CD4-positive, alpha-beta T cell treated with Interferon gamma for 1 hour (primary cell): ENCODE measurements at places on chromosomes 12 and 14.

DNA sequence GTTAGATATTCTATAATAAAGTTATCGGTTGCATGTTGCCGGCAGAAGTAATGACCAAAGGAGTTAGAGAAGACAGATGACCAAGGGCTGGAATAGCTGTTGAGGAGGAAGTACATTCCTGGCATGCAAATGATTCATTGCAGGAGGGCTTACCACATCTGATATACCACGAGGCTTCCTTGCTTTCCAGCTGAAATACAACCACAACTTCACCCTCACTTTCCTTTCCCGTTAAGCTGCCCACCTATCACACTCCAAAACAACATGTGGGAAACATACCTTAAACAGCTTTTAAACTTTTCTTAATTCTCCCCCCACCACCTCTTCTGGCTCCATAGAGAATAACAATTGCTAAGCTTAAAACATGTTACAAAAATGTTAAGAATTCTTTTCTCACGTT is 594.1 kb downstream of the NRXN3 start:
- no peak for DNase-seq

- DNase-seq: no peak
These were observed 91.0 kb downstream of the GRIP1 start for GRCh38 chr12:66587912-66588311.

GRCh38 chr14:71372411-71372838 is 465.2 kb downstream of the PCNX1 start:
- no peak for DNase-seq

- DNase-seq: no peak
These were observed 232.9 kb upstream of the CRY1 start for GRCh38 chr12:107326237-107326636.

DNA sequence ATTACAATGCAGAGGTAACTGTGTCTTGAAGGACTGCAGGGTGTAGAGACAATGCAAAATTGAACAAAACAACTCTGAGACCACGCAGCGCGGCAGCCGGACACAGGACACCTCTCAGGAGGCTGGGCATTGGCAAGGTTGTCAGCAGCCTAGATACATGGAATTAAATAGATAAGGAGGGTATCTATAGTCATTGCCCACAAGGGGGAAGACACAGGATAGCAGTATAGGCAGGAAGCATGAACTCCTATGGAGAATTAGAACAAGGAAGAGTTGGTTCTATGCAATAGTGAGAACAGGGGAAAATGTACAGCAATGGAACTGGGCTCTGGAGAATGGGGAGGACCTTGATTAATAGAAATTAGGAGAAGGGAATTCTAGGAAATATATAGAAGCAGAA is 164.1 kb downstream of the C12orf42 start:
- DNase-seq: no peak

GRCh38 chr12:116365114-116365513 is 87.6 kb upstream of the MED13L start:
- DNase-seq: no peak

DNA sequence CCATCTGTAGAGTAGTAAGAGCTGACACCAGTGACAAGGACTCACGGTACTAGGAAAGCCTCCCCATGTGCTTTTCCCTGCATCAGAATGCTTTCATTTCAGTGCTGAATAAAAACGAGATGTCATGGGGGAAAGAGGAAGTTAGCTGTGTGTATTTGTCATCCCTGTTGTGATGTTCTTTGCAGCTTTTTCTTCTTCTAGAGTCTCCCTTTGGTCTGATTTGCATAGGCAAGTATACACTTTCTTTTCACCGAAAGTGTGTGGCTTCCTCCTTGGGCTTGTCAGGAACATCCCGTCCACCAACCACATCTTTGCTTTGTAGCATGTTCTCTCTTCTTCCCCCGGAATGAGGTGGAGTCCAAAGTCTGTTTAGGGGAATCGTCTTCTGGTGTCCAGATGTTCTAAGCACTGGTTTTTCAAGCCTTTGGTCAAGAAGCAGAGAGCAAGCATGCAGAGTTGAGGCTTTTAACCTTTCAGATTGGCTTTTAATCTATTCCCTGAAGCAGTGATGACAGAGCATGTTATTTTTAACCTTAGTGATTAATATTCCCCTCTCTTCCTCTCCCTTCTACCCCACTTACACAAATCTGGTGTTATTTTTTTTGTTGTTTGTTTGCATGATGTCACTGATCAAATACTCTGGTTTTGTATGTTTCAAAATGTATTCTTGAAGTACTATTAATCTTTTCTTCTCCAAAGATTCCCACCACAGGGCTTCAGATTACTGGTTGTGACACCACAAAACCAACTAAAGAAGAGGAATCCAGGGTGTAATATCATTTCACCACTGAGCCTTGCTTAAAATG is 163.4 kb downstream of the SAMD4A start:
- peak; percentile 21 for DNase-seq

DNA sequence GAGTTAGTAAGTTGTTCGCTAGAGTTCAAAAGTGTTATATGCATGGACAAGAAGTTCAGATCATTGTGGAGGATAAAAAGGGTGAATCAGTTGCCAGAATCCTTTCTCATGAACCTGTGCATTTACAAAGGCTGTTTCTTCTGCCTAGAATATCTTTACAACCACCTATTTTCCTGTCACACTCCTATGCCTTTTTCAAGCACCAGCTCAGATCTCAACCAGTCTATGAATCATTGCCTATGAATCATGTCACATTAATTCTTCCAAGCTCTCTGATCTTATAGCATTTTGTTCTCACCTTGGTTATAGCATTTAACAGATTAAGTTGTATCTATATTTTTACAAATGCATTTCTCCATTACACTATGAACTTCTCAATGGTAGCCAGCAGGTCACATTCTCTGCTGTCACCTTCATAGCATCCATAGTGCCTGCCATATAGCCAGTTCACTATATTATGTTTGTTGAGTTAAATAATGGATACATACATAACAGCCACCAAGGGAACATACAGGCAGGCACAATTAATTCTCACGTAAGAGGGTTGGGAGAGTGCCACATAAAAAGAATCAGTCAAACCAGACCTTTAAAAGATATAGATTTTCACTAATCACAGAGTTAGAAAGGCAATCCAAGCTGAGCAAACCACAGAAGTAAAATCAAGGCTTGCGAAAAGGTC is 573.0 kb downstream of the FOXG1 start:
- no peak for DNase-seq

GRCh38 chr14:77892381-77892871 is 92.5 kb downstream of the ADCK1 start:
- no peak for DNase-seq

DNA sequence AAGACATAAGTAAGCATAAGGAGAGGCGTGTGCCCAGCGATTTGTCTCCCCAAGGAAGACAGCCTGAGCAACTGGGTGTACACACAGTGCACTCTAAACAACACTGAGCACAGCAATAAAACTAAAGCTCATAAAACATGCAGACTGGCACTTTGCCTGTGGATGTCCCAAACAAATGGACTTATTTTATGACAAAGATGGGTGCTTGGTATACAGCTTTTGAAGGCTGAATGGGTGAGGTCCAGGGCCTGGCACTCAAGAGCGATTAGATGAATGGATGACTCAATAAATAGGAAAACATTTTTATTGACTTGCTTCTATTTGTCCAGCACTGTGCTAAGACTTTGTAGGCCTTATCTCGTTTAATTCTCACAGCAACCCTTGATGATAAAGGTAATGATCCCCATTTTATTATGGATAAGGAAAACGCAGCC is 28.5 kb downstream of the LGMN start:
- DNase-seq: no peak

GRCh38 chr14:49633640-49634546 is 1.2 kb downstream of the DNAAF2 start:
- DNase-seq: peak; percentile 94
